ENCODE measurements at places on chromosomes 3 and 15.

GRCh38 chr3:114816052-114816451 is 331.0 kb downstream of the ZBTB20 start:
- no peak for DNase-seq

- DNase-seq, result no peak
Observed at GRCh38 chr15:63491116-63491827, 13.1 kb upstream of the USP3 start.

DNA sequence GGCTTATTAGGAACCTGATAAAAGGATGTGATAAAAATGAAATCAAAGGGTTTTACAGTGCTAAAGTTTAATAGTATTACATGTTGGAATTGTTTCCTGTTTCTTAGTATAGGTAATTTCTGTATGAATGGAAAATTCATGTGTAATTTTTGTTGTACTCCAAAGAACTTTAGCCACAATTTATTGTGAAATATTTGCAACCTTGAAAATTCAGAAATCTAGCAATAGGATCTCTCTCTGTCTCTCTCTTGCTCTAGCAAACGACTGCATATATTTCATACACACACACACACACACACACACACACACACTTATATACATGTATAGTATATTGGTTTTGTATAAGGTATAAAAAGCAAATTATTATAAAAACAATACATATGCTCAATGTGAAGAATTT is 59.6 kb downstream of the PIAS1 start:
- no peak for DNase-seq

- no peak for DNase-seq
Observed at GRCh38 chr3:142007710-142008399, 131.4 kb downstream of the ATP1B3 start.

DNA sequence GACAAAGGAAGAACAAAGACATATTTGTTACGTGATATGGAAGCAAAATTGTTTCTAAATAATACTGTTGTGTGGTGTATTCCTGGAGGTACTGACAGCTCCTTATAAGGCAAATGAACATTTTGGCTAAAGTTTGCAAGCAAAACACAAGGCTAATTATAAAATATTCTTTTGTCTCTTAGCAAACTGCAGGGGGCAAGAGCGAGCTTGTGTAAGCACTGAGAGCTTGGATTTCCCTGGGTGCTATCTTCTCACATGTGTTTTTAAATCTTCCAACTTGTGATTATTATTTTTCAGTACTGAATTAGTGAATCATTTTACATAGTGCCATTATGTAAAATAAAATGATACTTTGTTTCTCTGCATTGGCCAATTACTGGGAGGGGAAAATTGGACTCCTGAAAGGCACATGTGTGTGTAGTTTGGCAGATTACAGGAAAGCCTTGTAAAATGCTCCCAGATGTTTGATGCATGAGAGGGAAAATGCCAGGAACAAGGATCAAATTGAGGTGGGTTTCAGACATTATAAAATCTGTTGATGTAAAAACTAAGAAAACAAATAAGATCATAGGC is 611.5 kb downstream of the AGBL1 start:
- DNase-seq, result no peak

DNA sequence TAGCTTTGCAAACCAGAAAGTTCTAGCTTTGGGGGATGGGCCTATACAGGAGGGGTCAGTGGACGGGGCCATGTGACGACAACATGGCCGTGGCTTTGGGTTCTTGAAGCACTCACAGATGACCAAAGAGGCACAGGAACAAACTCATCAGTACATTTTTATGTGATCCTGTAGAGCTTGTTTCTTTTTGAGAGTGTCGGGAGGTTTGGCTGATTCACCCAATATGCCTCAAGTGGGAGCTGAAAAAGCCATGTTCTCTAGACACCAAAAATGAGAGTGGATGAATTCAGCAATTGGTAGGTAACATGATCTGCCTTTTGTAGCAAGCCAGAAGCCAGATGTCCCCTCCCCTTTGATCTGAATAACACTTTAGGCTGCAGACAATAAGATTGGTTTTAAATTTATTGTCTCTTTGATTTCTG is 30.1 kb downstream of the GREM1 start:
- DNase-seq, result no peak

DNA sequence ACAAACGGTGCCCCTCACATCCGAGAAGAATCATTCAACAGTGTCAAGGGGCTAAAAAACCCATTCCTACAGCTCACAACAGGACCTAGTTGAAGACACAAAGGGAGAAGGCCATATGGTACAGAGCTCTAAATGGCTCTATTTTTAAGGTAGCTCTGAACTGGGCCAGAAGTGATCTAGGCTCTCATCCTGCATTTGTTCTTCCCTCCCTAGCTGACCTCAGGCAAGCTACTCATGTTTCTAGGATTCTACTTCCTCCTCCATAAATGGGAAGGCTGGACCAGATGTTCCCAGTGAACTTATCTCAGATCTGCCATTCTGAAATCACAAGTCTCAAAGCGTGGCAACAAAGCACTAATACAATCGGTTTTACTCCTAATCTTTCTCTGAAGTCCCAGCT is 62.3 kb downstream of the CPNE4 start:
- no peak for DNase-seq

DNA sequence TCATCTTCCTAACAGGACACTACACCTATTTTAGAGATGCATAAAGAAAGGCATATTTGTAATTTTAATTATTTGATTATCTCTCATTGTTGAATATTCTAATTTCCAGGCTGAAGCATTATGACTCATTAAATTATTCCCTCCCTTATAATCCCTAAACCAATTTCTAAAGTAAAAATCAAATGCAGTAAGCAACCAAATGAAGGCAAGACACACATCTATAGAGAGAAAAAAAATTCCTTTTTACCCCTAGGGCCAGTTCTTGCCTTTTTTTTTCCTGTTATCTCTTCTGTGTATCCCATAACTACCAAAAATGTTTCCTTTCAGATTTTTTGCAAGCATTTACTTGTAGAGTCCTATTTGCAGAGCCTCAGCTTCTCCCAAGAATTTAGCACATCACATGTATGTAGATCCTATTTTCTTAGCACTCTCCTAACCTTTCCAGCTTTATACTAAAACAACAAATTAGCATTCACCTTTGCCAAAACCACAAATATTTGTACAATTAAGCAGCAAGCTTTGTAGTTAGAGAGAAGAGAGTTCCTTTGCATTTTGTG is 177.9 kb downstream of the SATB1 start:
- DNase-seq, result no peak

DNA sequence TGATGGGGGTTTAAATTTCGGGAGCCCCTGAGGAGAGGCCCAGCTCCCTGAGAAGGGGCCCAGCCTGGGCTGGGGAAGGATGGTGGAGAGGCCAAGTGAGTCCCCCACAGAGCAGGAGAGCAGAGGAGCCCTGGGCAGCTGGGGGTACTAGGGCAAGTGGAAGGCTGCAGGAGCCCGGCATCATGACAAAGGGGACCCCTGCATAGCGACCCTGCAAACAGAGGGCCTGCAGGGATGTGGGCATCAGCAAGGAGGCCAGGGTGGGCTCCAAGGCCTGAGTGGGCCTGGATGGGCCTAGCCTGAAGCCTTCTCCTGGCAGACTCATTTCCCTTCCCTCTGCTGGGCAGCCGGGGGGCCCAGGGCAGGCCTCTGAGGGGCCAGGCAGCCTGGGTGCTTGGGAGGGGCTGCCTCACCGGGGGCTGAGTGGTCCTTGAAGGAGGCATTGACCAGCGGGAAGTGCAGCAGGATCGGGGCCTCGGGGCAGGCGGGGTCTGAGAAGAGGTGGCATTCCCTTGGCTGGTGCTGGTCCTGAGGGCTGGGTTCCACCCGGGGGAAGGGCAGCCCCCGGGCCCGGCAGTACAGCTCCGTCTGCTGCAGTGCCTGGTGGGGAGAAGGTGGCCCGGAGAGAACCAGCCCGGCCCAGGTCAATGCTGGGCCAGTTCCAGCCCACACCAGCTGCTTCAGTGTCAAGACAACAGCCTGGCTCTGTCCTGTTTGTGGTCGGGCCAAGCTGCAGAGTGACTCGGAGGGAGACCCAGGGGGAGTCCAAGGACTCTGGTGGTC is 24.7 kb downstream of the PLA2G4D start:
- DNase-seq, result peak; percentile 29

GRCh38 chr15:77461486-77461885 is 40.8 kb downstream of the HMG20A start:
- DNase-seq, result no peak

DNA sequence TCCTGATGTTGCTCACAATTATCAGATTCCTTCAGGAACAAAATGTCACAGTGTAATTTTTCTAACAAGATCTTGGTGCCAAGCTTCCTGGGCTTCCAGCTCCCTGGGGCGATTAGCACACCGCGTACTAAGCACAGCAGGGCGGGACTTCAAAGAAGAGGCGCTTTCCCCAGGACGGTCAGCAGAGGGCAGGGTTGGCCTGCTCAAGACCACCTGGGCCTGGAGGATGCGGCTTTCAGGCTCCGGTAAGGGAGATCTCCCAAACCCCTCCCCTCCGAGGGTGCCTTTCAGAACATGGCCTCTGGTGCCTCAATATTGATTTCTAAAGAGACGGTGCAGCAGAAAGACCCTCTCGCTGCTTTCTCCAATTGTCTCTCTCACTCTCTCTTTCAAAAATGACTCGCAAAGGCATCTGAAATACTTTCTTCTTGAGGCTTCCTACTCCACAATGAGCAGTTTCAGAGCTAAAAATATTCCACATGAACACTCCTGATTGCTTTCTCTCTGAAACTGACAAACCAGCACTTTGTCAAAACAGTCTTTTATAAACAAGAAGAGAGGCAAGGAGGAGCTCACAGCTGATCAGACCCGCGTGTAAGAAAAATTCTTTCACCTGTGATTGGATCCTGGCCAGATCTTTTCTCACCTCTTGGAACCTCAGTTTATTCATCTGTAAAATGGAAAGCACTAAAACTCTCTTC is 154.0 kb downstream of the ADAMTS9 start:
- DNase-seq, result peak; percentile 94

- no peak for DNase-seq
Observed at GRCh38 chr3:8712908-8713255, 20.7 kb upstream of the CAV3 start.

Data from kidney (tissue), 22 donors.